ENCODE measurements at places on chromosomes 3 and 15. TPM values are rescaled to one million over a fixed set of nuclear protein-coding genes. Genes with fewer than 3 reads are reported as not detected.

P3H2 gene
- total RNA-seq, result 4.7 TPM

PPP2R3A gene
- 8.7 TPM for total RNA-seq

LTF gene
- 6.3 TPM for total RNA-seq

AMT gene
- total RNA-seq, result 6.7 TPM

UBXN7 gene
- total RNA-seq, result 16.8 TPM

ZDHHC23 gene
- total RNA-seq, result 16.8 TPM

TM4SF4 gene
- total RNA-seq, result not detected
